ENCODE measurements at places on chromosomes 13 and 19.

DNA sequence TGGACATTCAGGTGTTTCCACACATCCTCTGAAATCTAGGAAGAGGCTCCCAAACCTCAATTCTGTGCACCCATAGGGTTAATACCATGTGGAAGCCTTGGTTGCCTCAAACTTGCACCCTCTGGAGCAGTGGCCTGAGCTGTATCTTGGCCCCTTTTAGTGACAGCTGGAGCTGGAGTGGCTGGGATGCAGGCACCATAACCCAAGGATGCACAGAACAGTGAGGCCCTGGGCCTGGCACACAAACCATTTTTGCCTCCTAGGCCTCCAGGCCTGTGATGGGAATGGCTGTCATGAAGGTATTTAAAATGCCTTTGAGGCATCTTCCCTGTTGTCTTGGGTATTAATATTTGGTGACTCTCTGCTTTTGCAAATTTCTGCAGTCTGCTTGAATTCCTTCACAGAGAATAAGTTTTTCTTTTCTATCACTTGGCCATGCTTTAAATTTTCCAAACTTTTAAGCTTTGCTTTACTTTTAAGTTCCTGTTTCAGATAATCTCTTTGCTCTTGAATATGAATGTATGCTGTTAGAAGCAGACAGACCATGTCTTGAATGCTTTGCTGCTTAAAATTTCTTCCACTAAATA, 1594.5 kb upstream of the PCDH20 start:
- DNase-seq, result no peak

GRCh38 chr13:87235621-87236020, 435.6 kb upstream of the SLITRK5 start:
- no peak for DNase-seq

DNA sequence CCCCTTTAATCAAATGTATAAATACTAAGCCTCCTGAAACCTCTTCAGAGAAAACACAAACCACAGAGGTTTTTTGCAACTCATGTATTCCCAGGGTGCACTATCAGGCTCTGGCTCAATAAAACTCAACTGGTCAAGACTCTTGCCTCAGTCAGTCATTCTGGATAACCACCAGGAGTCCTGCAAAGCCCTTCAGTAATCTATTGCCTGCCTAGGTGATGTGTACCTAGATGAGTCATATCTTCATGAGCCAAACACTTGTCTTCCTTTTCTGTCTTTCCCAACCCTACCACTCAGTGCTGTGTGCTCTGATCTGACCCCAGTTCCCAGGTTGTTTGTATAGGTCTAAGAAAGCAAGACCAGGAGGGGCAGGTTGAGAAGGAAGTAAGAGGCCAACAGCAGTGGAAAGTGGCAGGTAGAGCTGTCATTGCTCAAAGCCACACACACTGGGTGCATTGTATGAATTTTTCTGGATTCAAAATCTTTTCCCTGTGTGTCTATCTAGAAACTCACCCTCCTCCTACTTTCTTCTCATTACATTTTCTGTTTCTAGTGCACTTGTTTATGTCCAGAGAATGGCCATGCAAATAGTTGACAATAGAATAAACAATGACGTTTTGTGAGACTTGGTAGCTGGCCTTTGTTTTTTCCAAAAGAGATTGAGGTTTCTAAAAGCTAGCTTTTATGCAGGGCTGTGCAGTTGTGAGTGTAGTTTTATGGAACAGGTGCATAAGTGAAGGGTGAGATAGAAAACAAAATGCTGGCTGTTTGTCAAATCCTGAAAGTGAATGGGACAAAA, 48.1 kb downstream of the PSG1 start:
- no peak for DNase-seq

GRCh38 chr13:74466864-74467263, 332.7 kb upstream of the KLF12 start:
- DNase-seq, result no peak

DNA sequence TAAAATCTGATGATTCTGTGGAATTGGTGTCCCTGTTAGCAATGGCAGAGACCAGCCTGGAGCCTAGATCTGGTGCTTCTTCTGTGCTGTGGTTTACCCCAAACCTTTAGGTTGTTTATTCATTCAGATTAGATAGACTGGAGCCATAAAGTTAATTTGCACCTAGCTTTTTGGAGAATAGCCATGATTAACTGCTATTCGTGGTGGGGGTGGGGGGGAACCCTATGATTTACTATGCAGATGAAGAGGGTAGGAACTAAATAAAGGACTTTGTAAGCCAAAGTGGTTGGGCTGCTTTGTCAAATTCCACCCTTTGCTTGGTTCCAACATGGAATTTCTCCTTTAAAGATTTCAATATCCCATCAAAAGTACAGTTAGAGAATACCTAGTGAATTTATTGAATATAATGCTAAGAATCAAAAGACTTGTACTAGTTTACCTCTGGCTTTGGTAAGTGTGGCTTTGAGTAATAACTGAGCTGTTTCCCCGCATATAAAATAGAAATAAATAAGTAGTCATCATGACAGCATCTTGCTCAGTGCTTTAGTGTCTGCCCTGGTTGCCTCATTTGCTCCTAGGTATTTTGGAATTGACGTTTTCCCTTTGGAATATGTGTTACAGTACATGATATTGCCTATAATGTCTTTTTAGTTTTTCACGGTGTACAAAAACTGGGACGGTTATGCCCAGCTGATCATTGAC, 27.6 kb downstream of the SKA3 start:
- no peak for DNase-seq

- no peak for DNase-seq
Measured at GRCh38 chr13:42984026-42984425, 8.0 kb downstream of the EPSTI1 start.

Measured in mucosa of descending colon (tissue), 3 donors.